ENCODE measurements at places on chromosomes 13 and 19.

DNA sequence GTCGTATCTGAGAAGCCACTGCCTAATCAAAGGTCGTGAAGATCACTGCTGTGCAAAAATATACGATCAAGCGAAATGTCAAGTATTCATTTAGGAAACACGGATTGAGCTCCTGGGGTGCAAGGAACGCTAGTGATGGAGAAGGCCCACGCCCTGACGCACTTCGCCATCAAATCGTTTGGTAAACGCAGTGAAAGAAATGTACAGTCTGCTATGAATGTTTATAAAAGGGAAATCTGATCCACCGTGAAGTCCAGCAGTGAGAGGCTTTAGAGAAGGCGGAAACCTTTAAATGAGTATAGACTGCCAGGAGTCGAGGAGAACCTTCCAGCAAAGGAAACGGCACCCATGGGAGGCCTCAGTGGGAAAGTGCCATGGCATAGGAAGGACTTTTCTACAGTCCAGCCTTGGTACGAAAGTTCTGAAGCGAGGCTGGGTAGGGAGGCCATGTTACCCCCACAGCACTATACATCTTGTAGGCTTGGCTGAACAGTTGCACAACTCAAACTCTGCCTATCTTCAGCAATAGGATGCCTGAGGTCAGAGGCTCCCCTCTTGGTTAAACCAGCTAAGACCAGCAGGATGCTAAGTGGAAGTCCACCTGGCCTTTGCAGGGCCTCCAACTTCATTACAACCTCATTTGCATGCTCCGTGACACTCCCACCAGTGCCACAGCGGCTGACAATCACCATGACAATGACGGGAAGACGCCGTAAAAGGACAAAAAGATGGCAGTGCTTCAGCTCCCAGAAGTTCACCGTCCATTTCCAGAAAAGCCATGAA lies 20.4 kb downstream of the PCID2 start:
- no peak for DNase-seq

GRCh38 chr13:101919541-101920181 lies 467.2 kb downstream of the ITGBL1 start:
- no peak for DNase-seq

DNA sequence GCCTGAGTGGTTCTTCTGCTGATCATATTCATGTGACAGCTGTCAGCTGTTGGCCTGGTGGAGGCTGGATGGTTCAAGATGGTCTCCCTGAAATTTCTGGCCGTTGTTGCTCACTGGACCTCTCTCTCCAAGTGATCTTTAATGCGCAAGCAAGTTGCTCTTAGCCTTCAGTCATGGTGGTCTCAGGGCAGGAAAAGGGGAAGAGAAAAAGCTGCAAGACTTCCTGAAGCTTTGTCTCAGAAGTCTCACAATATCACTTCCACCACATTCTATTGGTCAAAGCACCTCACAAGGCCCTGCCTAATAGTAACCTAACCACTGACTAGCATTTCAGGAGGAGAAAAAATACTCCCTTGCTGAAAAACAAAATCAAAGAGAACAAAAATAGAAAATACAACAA lies 1.6 kb upstream of the ZNF567 start:
- no peak for DNase-seq

GRCh38 chr13:113647351-113648215 lies 10.4 kb downstream of the ATP4B start:
- no peak for DNase-seq

DNA sequence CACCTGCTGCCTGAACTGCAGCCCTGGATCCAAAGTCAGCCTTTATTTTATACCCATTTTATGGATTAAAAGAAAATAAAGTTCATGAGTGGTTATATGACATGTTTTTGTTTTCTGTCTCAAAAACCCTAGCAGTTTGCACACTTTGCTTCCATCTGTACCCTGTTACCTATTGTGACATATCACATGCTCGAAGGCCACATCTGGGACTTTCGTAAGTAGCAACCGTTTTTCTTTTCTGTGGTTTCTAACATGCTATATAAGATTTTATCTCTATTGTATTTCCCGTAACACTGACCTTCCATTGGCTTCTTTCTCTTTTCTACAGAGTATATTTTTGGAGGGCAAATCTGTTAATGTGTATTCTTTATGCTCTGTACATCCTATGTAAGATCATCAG lies 1007.2 kb downstream of the PCDH9 start:
- no peak for DNase-seq

GRCh38 chr19:43777163-43777695 lies 3.5 kb downstream of the KCNN4 start:
- peak; percentile 74 for DNase-seq

DNA sequence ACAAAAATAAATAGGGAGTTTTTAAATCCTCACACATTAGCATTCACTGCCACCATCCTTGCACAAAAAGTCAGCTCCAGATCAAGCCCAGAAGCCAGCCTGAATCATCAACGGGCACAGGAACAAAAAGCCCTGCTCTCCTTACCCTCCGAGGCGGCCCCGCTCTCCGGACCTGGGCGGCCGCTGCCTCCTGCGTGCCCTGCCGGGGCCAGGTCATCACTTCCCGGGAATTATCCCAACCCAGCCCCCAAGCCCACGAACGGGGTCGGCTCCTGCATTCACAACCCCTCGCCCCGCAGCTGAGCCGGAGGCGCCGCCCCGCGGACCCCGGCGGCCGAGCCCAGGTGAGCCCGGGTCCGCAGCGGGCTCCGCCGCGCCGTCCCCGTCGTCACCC lies 754 bp downstream of the DNAJB1 start:
- DNase-seq: no peak

GRCh38 chr13:23899555-23899954 lies 2.3 kb upstream of the C1QTNF9B start:
- DNase-seq: peak; percentile 58

GRCh38 chr19:41945135-41945766 lies 13.9 kb downstream of the RABAC1 start:
- peak; percentile 93 for DNase-seq

DNA sequence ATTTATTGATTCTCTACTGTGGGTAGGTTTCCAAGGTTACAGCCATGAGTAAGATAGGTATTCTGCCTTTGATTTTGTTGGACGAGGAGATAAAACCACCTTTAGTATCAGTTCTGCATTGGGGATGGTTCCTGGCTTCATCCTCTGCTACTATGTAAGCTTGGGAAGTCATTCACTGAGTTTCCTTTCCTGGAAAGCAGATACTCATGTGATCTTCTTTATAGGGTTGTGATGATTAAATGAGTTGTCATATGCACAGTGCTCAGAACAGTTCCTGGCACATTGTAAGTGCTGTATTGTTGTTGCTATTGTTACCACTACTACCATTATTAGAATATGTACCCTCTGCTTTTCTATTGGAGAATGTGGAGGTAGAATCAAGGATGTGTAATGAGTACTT lies 13.1 kb upstream of the WTIP start:
- DNase-seq: no peak

DNA sequence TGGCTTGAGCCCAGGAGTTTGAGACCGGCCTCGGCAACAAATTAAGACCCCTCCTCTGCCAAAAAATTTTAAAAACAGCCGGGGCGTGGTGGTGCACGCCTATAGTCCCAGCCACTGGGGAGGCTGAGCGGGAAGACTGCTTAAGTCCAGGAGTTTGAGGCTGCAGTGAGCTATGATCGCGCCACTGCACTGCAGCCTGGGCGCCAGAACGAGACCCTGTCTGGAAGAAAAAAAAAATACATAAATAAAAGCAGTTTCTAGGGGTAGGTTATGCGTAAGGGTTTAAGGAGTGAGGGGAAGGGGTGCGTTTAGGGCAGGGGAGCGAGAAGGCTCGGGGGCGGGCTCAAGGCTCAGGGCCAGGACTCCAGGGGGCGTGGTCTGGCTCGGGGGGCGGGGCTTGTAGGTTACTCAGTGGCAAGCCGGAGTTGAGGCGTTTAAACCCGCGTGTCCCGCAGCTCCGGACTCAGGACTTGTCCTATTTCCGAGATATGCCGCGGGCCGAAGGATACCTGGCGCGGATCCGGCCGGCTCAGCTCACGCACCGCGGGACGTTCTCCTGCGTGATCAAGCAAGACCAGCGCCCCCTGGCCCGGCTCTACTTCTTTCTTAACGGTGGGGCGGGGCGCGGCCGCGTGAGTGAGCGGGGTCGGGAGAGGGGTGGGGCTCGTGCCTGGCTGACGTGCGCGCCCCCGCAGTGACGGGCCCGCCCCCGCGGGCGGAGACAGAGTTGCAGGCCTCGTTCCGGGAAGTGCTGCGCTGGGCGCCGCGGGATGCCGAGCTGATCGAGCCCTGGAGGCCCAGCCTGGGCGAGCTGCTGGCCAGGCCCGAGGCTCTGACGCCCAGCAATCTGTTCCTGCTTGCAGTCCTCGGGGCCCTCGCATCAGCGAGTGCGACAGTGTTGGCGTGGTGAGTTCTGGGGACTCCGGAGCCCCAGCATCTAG lies 10.7 kb downstream of the SPACA6 start:
- peak; percentile 94 for DNase-seq

- no peak for DNase-seq
These were observed 109.8 kb downstream of the KDM4B start for GRCh38 chr19:5078666-5079065.

DNA sequence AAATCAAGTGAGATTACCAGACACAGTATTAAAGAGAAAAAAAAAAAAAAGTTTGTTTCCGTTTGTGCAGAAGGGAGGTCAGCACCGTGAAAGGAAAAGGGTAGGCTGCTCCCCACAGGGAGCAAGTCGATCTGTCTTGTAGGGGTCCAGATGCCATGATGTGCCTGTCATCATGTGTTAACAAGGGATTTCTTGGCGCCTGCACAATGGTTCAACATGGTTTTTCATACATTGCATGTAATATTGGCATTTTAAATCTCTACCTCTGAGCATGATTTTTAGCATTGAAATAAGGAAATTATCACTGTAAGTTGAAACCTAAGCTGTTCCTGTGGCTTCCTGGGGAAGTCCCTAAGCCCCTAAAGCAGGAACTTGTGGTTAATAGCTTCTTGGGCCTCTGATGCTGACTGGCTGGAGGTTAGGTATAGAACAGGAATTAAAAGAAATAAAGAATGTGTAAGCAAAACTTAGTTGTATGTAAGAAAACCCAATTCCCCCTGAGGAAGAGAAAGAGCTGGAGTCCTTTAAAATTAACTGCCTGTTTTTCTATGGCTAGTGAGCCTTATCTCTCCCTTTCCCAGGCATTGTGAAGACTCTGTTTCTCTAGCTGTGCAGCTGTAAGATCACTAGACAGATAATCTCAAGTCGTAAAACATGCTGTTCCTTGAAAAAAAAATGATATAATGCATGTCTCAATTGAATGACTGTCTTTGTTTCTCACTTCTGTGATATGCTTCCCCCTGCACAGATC lies 7.4 kb upstream of the FCGBP start:
- peak; percentile 87 for DNase-seq

All from CD4-positive, alpha-beta T cell treated with Interleukin-17A for 1 hour (primary cell).